ENCODE measurements at places on chromosomes 3 and 15.
A peak's percentile ranks its signal among the peaks of the same experiment; 100 is the strongest.

GRCh38 chr3:139378587-139379241, 10.7 kb downstream of the COPB2 start:
- H3K27ac ChIP-seq = no peak overlapping the region
- H3K4me1 ChIP-seq = peaks cover 7% of the 10 kb centered on the region
- H3K27me3 ChIP-seq = no peaks in the 10 kb centered on the region
- no peak overlapping the region for H3K4me3 ChIP-seq

- H3K27me3 ChIP-seq = no peaks in the 10 kb centered on the region
- no peak overlapping the region for H3K27ac ChIP-seq
- peaks cover 5% of the 10 kb centered on the region for H3K4me1 ChIP-seq
- no peaks in the 10 kb centered on the region for H3K36me3 ChIP-seq
- no peak for DNase-seq
- no peak overlapping the region for H3K4me3 ChIP-seq
Measured at GRCh38 chr15:32656091-32656490, 14.6 kb downstream of the SCG5 start.

GRCh38 chr15:56232058-56232457, 11.6 kb downstream of the RFX7 start:
- H3K36me3 ChIP-seq = peaks cover 59% of the 10 kb centered on the region
- no peak overlapping the region for H3K4me3 ChIP-seq
- H3K4me1 ChIP-seq = peaks cover 5% of the 10 kb centered on the region
- H3K27me3 ChIP-seq = no peaks in the 10 kb centered on the region
- DNase-seq = no peak

DNA sequence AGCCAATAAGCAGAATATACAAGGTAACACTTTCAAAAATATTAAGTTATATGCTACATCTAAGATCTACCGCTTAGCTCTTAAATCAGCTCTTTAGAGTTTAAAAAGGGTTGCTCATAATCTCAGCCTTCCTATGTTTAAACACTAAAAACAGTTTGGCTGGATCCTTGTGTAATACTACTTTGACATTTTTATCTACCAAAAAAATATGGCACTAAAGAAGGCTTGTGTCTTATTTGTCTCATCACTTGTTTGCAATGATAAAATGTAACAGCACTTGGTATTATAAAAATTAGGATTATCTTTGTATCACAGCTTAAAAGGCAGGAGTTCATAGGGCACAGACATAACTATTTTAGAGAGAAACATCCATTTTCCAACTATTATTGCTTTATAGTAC, 9.8 kb downstream of the ANKRD28 start:
- no peak overlapping the region for H3K4me3 ChIP-seq
- no peaks in the 10 kb centered on the region for H3K27me3 ChIP-seq
- peaks cover 27% of the 10 kb centered on the region for H3K36me3 ChIP-seq

DNA sequence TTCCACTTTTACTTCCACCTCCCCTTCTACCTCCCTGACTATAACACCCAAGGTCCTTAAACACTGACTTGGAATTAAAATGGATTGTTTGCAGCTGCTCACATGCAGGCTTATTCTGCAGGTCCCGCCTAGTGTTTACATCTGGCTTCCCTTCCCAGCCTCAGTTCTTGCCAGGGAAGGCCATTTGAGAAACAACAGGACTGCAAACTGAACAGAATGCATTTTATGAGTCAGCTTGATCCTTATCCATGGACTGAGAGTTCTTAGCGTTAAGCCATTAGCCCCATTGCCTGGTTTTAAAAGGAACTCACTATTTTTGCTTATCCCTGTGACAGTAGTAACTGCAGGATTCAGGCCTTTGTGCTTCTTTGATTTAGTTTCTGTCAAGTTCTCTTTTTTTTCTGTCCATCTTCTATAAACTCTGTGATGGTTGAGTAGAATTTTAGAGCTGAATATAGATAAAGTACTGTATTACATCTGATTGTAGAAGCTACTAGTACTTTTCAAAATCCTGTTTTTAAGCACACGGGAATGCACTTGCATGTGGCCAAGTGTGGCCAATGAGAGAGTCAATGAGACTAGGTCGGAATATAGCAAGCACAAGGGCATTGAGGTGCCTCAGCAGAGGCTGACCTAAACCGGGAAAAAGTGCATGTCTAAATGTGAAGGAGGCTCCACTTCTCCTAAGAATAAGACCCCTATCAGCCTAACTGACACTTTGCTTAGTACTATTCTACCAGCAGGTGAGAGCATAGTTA, 106.4 kb downstream of the TUSC7 start:
- DNase-seq = no peak
- no peak overlapping the region for H3K4me3 ChIP-seq
- H3K36me3 ChIP-seq = no peaks in the 10 kb centered on the region
- H3K27me3 ChIP-seq = no peaks in the 10 kb centered on the region
- no peaks in the 10 kb centered on the region for H3K4me1 ChIP-seq

DNA sequence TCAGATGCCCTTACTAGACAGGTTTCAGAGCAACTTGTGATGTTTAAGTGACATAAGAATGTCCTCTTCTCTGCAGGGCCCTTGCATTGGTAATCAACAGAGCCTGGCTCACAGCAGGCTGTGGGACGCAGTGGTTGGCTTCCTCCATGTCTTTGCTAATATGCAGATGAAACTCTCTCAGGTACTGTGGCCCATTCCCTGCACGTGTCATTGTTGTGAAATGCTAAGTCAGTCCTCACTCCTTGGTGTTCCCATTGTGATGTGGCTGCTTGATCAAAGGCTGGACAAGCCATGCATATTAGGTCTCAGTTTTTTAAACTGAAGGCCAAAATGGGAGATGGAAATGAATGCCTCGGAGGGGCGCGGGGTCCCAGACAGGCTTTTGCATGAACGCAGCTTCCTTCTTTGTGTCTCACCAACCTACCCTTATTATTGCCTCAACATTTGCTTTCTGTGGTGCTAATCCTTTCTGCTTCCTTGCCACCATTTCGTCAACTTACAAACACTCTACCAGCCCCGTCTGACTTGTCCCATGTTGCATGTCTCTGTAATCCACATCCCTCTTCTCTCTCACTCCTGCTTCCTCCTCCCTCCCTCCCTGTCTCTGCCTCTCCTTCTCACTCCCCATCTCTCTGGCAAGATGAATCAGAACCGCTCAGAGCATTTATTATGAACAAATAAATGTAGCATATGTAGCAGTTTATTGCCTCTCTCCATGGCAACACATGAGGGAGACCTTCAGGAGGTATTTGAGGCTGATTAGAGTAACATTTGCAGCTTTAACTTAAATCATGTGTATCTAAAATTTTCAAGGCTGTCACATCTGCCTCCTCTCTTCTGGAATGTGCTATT, 133.2 kb upstream of the CHRM5 start:
- no peaks in the 10 kb centered on the region for H3K4me1 ChIP-seq
- H3K27ac ChIP-seq = no peak overlapping the region
- DNase-seq = no peak
- no peaks in the 10 kb centered on the region for H3K36me3 ChIP-seq

GRCh38 chr3:123447749-123448517, 957 bp downstream of the ADCY5 start:
- H3K27ac ChIP-seq = no peak overlapping the region
- peak overlapping the region; percentile 75 for H3K4me3 ChIP-seq
- H3K27me3 ChIP-seq = peaks cover 32% of the 10 kb centered on the region
- H3K36me3 ChIP-seq = no peaks in the 10 kb centered on the region
- H3K4me1 ChIP-seq = no peaks in the 10 kb centered on the region
- peak; percentile 43 for DNase-seq

GRCh38 chr3:48596157-48596556, 1.0 kb upstream of the COL7A1 start:
- H3K36me3 ChIP-seq = peaks cover 20% of the 10 kb centered on the region
- peaks cover 14% of the 10 kb centered on the region for H3K4me1 ChIP-seq
- no peak for DNase-seq
- no peak overlapping the region for H3K4me3 ChIP-seq
- H3K27me3 ChIP-seq = peaks cover 14% of the 10 kb centered on the region
- peak overlapping the region; percentile 84 for H3K27ac ChIP-seq

DNA sequence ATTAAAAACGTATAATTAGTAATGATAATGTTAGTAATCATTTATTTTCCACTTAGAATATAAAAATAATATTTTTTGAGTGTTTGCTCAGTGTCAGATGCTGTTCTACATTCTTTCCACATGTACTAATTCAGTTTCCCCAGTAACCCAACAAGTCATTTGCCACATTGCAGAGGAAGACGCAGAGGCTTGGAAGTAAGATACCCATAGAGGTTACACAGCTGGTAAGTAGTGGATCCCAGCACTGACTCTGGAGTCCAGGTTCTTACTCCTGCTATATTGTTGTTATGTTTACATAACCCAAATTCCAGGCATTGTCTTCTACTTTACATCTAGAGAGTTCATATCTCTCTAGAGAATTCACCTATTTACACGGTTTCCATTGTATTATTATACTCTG, 48.2 kb upstream of the MYO5C start:
- peaks cover 2% of the 10 kb centered on the region for H3K4me1 ChIP-seq
- H3K36me3 ChIP-seq = peaks cover 18% of the 10 kb centered on the region
- no peak overlapping the region for H3K4me3 ChIP-seq
- DNase-seq = no peak

- H3K4me1 ChIP-seq = peaks cover 7% of the 10 kb centered on the region
- H3K27ac ChIP-seq = peak overlapping the region; percentile 67
- H3K4me3 ChIP-seq = peak overlapping the region; percentile 89
- H3K27me3 ChIP-seq = no peaks in the 10 kb centered on the region
- H3K36me3 ChIP-seq = peaks cover 23% of the 10 kb centered on the region
Measured at GRCh38 chr15:101723171-101723873, 951 bp downstream of the TARS3 start.

DNA sequence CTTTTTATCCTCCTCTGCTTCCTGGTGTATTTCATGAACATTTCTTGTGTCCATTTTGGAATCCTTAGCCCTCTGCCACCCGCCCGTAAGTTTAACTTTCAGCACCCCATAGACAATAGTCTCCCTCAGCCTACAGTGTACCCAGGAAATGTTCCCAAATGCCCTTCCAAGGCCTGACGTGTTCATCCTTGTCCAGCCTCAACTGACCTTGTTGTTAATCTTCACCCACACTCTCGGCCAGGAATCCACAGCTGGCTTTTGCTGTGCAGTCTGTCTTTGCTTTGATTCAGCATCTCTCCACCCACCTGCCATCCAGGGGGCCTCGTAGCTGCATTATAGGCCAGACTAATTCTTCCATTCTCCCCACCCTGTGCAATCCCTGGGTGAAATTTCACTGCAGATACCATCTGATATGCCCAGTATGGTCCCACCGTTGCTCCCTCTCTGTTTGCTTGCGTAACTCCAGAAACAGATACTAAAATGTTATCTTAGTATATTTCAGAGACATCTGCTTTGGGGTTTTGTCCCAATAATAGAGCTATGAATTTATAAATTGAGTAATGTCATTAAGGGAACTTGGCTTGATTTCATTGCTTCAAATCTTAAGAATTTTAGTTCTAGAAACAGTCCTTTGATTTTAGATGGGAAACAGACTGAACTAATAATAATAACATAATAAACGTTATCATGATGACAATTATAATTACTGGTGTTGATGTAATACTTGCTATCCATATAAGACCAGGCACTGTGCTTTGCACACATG, 16.6 kb downstream of the GUCA1C start:
- peaks cover 2% of the 10 kb centered on the region for H3K36me3 ChIP-seq
- H3K4me3 ChIP-seq = no peak overlapping the region
- H3K4me1 ChIP-seq = no peaks in the 10 kb centered on the region

GRCh38 chr15:79364571-79365240, 53.8 kb downstream of the TMED3 start:
- H3K4me3 ChIP-seq = no peak overlapping the region
- no peaks in the 10 kb centered on the region for H3K4me1 ChIP-seq
- no peak overlapping the region for H3K27ac ChIP-seq
- peaks cover 8% of the 10 kb centered on the region for H3K36me3 ChIP-seq
- DNase-seq = no peak
- no peaks in the 10 kb centered on the region for H3K27me3 ChIP-seq

DNA sequence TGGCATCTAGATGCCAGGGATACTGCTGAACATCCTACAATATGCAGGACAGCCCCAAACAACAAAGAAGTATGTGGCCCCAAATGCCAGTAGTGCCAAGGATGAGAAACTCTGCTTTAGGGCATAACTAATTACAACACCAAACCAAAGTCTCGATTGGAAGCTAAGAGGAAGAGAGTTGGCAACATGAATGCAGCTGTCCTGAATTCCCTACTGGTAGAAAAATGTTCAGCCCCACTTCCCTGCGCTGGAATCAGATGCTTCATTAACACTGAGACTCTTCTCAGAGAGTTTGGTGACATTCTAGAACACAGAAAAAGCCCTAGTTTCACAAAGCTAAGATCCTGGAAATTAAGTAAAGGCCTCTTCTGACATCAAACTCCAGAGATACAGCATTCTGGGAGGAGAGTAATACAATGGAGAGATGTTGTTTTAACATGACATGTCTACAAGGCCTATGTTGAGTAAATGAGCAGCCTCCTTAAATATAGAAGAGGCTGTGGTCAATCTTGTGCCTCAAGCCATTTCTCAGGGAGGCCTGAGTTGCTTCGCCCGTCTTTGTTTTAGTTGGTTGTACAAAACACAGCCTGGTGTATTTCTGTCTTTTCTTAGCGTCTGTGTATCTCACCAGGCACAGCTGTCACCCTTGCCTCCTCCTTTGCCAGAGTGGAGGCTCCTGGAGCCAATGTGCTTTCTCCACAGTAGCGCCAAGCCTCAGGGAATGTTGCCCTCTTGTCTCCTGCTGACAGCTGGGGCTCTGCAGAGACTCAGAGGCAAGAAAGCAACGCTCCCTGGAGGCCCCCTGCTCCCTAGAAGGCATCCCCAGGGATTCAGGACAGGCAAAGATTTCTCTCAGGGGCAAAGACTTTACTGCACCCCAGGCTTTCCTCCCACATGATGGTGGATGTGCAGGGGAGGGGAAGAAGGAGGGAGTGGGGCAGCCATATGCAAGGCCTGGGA, 25.1 kb upstream of the CTNNB1 start:
- no peaks in the 10 kb centered on the region for H3K4me1 ChIP-seq
- no peak for DNase-seq
- no peak overlapping the region for H3K4me3 ChIP-seq

- no peak overlapping the region for H3K27ac ChIP-seq
- H3K36me3 ChIP-seq = no peaks in the 10 kb centered on the region
- no peak for DNase-seq
- no peaks in the 10 kb centered on the region for H3K4me1 ChIP-seq
Measured at GRCh38 chr3:52007291-52007690, 11.6 kb upstream of the RPL29 start.

DNA sequence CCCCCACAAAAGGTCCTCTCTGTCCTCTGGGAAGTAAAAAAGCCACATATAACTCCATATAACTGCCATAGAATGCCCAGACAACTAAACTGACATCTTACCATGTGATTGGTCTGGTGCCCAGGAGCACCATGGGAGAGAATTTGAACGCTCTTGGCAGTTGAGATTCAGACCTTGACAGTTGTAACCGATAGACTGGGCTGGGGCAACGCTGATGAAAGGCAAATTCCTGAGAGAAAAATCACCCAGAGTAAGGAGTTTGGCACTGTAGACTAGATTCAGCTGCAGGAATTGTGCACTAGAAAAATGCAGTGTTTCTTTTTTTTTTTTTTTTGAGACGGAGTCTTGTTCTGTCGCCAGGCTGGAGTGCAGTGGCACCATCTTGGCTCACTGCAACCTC, 240.5 kb downstream of the SOX2 start:
- no peak for DNase-seq
- H3K27ac ChIP-seq = no peak overlapping the region
- H3K36me3 ChIP-seq = no peaks in the 10 kb centered on the region
- no peak overlapping the region for H3K4me3 ChIP-seq
- peaks cover 2% of the 10 kb centered on the region for H3K27me3 ChIP-seq
- peaks cover 3% of the 10 kb centered on the region for H3K4me1 ChIP-seq

Measured in memory B cell (primary cell).